Omental fat pad (tissue), 4 donors: ENCODE measurements at places on chromosomes 7 and 10.

GRCh38 chr7:143886826-143887477 is 15.0 kb downstream of the TCAF1 start:
- no peak for DNase-seq

- no peak for DNase-seq
Observed at GRCh38 chr7:102415685-102416225, 17.6 kb upstream of the ORAI2 start.

- DNase-seq, result no peak
Observed at GRCh38 chr10:127576051-127576450, 26.9 kb downstream of the NPS start.

GRCh38 chr10:6988654-6989053 is 408.6 kb upstream of the PRKCQ start:
- no peak for DNase-seq

GRCh38 chr10:91360461-91360860 is 49.7 kb upstream of the HECTD2 start:
- no peak for DNase-seq

DNA sequence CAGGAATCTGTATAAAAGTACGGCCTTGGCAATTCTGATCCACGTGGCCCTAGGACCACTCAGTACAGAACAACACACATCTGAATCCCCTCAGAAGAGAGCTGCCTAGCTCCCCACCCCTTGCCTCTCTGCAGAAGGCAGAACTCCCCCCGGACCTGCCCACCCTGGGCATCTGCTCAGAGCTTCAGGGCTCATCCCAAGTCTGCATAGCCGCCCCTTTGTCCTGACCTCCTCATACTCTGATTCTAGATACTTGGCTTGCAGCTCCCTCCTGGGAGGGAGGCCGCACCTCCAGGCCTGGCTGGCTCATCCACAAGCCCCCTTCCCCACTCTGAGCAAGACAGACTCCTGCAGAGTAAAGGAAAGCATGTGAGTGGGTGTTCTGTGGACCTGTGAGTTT is 49.6 kb downstream of the GRID1 start:
- no peak for DNase-seq

- DNase-seq, result no peak
Observed at GRCh38 chr10:27197980-27198620, 42.5 kb downstream of the ACBD5 start.

- DNase-seq, result no peak
Observed at GRCh38 chr10:49000437-49001398, 61.1 kb upstream of the LRRC18 start.

- DNase-seq, result no peak
Observed at GRCh38 chr7:128924707-128925588, 12.8 kb upstream of the IRF5 start.

GRCh38 chr7:126804604-126805003 is 448.1 kb downstream of the GRM8 start:
- no peak for DNase-seq

- no peak for DNase-seq
Observed at GRCh38 chr10:57982091-57982490, 285.6 kb downstream of the IPMK start.

GRCh38 chr7:2825559-2826227 is 18.4 kb downstream of the GNA12 start:
- DNase-seq, result no peak

- no peak for DNase-seq
Observed at GRCh38 chr7:73870041-73870492, 9.1 kb downstream of the TMEM270 start.

DNA sequence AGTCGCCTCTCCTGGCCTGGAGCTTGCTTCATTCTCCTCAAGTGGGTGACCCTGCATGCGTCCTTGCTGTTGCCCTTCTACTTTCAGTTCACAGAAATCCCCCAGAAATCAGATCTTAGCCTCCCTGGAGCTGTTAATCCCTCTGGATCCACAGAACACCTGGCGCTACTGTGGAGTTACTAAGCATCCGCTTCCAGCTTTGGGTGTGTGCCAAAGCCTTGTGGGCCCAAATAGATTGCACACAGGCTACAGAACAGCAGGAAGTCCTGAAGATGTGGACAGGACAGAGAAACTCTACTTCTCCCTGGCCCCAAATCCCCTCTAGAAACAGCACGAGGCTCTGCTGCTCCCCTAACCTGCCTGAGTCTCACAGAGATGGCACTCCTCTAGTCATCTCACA is 36.6 kb upstream of the PDLIM1 start:
- DNase-seq, result no peak

DNA sequence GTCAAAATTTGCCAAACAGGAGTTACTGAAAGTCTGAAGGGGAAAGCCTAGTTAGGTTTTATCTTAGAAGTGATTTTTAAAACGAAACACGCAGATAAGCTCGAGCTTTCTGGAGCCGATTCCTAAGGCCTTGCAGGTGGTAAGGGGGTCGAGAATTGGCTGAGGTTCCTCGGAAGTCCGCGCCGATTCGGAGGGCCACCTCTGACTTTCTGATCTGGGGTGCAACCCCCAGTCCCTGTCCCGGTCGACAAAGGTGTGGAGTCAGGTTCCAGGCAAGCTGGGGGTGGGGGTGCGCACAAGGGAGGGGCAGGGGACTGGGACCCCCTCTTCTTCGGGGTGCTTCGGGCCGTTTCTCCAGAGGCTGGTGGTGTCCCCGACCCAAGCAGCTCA is 701 bp upstream of the CUL1 start:
- DNase-seq, result no peak

DNA sequence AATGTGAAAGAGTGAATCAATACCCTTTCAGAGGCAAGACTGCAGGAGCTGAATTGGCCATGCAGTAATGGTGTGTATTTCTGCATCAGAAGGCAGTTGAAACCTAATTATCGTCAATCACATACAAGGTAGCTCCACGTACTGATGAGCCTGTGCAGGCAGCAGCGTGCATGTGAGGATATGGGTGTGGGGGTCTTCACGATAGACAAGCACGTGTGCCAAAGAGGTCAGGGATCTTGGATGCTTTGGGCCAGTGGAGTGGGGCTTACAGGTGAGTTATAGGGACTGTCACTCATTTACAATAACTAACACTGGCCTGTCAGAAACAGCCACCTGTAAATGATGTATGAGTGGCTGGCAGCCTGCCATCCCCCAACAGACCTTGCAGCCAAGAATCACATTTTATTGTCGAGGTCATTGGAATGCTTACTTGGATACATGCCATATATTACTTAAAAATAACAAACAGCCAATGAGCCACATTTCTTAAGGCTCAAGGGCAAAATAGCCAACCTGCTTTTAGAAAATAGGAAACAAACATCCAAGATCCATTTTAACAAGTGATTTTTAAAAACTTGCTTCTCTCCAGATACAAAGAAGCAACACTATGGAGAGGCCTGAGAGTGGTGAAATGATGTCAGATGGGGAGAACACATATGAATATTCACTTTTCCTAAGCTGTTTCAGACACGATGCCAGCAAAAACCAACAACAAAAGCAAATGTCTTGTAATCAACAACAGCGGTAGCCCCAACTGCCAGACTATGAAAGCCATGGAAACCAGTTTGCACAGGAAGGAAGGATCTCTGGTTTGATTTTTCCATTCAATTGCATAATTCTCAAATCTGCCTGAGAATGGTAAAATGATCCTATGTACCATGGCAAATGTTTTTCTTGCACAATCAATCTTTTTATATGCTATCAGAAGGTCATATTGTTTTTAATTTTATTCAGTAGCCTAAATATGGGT is 210.7 kb downstream of the SKAP2 start:
- no peak for DNase-seq

DNA sequence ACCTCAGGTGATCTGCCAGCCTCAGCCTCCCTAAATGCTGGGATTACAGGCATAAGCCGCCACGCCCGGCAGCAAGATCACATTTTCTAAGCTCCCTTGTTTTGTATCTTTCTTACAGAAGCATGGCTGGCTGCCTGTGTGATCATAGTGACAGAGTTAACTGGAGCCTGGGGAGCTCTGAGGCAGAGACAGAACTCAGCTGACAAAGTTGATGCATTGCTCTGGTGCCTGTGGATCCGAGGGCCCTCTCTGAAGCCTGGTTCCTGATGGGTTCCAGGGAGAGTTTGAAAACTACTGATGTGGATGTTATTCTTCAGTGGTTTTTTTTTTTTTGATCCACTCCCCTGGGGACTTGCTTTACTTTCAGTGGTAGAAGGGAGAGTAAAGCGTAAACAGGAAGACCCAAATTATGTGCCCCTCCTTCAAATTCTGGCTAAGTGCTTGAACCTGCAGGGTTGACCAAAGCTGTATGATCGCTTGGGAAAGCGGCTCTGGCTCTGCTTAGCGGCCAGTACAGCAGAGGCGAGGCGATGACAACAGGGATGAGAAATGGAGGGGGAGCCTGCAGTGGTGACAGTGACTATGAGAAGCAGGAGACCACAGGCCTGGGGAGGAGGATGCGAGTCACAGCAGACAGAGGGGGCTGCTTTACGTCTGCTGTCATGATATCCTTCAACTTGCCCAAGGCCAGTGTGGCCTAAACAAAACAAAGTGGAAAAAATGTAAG is 6.8 kb upstream of the EFCAB10 start:
- DNase-seq, result no peak
